Neuronal stem cell (in vitro differentiated cells): ENCODE measurements at places on chromosomes 6 and 20.

- H3K36me3 ChIP-seq: no peaks in the 10 kb centered on the region
- H3K27me3 ChIP-seq: no peaks in the 10 kb centered on the region
- no peak overlapping the region for H3K4me3 ChIP-seq
- DNase-seq: no peak
- no peaks in the 10 kb centered on the region for H3K4me1 ChIP-seq
Observed at GRCh38 chr6:112305795-112306564, 41.1 kb upstream of the RFPL4B start.

- H3K36me3 ChIP-seq: no peaks in the 10 kb centered on the region
- DNase-seq: peak; percentile 58
Observed at GRCh38 chr20:25247000-25247517, 826 bp upstream of the PYGB start.

DNA sequence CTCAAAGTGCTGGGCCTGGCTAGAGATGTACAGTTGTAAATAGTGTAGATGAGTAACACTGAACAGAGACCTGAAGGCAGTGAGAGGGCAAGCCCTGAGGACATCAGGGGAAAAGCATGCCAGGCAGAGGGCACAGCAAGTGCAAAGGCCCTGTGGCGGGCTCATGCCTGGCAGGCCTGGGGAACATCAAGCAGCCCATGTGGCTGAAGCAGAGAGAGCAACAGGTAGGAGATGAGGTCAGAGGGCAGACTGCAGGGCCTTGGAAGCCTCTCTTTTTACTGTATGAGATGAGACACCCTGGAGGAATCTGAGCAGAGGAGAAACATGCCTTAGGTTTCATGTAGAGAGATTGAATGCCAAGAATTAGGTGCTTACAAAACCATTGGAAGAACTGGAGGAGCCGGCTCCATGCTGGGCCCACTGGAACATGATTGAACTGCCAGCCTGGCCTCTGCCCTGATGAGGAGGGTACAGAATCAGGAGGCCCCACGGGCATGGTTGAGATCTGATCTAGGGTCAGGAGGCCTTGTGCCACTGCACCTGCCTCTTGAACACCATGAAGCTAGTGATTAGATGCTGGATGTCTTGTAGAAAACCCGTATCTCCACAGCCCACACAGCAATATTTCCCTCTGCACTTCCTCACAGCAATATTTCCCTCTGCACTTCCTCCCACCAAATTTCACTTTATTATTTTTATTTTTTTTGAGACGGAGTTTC lies 5.9 kb upstream of the HMGA1 start:
- no peaks in the 10 kb centered on the region for H3K27me3 ChIP-seq
- no peak for DNase-seq
- H3K36me3 ChIP-seq: no peaks in the 10 kb centered on the region
- peaks cover 12% of the 10 kb centered on the region for H3K4me1 ChIP-seq
- H3K4me3 ChIP-seq: peak overlapping the region; percentile 48

DNA sequence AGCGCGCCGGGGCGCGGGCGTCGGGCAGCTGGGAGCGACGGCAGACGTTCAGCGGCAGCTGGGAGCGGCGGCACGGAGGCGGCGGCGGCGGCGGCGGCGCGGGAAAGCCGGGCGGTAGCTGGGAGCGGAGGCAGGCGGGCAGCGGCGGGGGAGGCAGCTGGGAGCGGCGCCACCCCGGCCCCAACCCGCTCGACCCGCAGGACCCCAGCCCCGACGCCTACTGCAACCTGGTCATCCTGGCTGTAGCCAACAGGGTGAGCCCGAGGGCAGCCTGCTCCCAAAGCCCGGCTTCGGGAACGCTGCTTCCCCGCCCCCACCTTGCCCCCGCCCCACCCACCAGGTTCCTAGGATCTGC lies 8.9 kb downstream of the CCM2L start:
- H3K4me1 ChIP-seq: peaks cover 7% of the 10 kb centered on the region
- H3K27ac ChIP-seq: no peak overlapping the region
- H3K36me3 ChIP-seq: no peaks in the 10 kb centered on the region
- H3K4me3 ChIP-seq: peak overlapping the region; percentile 87
- H3K27me3 ChIP-seq: peaks cover 16% of the 10 kb centered on the region

DNA sequence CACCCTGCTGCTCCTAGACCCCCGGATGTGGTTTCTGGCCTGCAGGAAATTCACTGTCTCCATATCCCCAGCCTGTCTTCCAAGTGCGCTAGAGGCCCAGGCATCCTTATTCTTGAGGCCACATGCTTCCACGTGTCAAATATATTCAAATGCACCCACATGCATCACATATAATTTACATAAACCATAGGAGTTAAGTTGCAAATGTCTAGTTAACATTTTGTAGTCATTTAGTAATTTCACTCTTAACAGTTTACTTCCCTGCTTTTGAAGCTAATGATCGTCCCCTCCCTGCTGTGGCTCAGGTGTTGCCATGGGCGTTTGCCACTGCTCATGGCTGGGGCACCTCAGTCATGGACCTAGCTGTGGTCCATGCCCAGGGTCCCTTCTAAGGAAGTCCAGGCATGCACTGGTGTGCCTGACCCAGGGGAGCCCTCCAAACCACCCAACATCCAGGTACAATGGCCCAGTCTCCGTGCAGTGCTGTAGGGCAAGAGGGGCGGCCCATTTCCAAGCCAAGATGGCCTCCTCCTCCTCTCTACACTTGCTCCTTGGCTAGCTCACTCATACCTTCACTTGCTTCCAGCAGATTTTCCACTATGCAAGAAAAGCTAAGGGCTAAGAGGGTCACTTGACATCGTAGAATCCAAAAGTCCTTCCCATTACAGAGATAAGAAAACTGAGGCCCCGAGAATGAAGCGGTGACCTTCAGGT lies 42.4 kb downstream of the FGD2 start:
- H3K36me3 ChIP-seq: no peaks in the 10 kb centered on the region
- no peak overlapping the region for H3K4me3 ChIP-seq
- H3K4me1 ChIP-seq: peaks cover 8% of the 10 kb centered on the region
- no peak overlapping the region for H3K27ac ChIP-seq

DNA sequence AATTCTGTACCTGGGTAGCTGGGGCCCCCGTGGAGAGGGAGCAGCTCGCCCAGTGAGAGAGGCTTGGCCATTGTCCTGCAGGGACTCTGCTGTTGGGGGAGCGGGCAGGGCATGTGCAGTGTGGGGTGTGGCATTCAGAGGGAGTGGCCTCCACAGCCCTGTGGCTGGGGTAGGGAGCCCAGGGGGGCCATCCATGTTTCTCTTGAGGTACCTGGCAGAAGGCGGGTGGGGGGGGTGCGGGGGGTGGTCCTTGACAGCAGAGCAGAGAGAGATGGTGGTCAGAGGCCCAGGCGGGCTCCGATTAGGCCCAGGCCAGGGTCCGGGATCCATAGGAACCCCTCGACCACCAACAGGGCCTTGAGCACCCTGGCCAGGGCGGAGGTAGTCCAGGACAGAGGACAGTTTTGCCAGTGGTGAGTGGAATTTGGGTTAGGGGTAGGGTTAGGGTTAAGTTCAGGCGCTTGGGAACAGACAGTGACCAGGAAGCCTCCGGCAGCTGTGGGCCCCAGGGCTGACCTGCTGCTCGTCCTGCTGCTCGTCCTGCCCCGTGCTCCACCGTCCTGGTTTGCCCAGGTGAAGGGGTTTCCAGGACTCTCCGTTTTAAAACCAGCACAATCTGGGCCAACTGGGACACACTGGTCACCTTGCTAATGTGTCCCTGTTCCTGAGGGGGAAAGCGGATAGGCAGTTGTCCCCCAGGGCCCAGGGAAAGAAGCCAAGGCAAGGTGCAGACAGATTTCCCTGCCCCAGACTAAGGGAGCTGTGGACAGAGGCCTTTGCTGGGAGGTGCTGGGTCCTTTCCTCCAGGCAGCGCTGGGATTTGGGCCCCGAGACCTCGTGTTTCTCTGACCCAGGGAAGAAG lies 24.8 kb upstream of the MYT1 start:
- no peaks in the 10 kb centered on the region for H3K27me3 ChIP-seq
- H3K4me1 ChIP-seq: peaks cover 26% of the 10 kb centered on the region
- peak overlapping the region; percentile 42 for H3K27ac ChIP-seq

DNA sequence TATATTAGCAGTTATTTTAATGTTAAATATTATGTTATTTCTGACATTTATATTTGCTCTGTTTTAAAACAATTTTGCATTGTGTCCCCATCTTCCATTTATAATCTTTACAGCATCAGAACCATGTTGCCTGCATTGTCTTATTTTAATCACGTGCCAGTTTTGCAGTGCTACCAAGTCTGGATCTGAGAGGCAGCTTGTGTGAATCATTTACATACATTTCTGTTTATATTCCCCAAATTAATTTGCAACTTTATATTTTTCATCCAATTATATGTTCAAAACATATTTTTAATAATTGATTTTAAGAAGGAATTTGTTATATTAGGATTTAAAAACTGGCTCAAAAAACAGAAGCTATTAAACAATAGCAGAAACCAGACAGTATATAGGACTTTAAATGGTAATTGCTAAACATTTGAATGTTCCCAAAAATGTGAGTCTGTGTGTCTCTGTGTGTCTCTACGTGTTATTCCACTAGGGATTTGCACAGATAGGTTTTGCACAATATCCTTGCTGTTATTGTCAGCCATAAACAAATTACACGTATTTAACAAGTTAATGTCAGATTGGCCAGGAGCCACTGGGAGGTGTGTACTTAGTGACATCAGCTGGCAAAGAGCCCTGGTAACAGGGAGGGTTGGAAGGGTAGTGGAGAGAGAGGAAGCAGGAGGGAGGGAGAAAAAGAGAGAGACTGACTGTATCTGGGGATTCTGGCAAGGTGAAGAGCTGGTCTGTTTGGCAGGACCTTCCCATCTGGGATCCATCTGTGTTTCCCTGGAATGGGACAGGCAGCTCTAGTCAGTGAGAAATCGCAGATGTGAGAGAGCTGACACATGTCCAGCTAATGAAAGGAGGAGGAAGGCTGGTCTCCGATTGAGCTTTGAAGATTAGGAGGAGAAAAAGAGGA lies 72.1 kb downstream of the CBFA2T2 start:
- no peak overlapping the region for H3K4me3 ChIP-seq
- no peaks in the 10 kb centered on the region for H3K36me3 ChIP-seq
- no peaks in the 10 kb centered on the region for H3K27me3 ChIP-seq
- no peak overlapping the region for H3K27ac ChIP-seq
- peaks cover 4% of the 10 kb centered on the region for H3K4me1 ChIP-seq
- no peak for DNase-seq
